Effector memory CD4-positive, alpha-beta T cell (primary cell): ENCODE measurements at places on chromosomes 4 and X.

GRCh38 chrX:134645936-134646543 is 12.2 kb downstream of the PLAC1 start:
- DNase-seq: no peak

DNA sequence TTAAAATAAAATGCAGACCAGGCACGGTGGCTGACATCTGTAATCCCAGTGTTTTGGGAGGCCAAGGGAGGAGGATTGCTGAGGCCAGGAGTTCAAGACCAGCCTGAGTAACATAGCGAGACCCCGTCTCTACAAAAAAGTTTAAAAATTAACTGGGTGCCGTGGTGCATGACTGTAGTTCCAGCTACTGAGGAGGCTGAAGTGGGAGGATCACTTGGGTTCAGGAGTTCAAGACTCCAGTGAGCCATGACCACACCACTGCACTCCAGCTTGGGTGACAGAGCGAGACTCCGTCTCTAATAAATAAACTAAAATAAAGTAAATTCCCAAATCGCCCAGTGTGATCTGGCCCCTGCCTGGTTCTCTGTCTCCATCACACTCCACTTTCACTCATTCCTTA is 43.7 kb downstream of the TENM3 start:
- DNase-seq: no peak

DNA sequence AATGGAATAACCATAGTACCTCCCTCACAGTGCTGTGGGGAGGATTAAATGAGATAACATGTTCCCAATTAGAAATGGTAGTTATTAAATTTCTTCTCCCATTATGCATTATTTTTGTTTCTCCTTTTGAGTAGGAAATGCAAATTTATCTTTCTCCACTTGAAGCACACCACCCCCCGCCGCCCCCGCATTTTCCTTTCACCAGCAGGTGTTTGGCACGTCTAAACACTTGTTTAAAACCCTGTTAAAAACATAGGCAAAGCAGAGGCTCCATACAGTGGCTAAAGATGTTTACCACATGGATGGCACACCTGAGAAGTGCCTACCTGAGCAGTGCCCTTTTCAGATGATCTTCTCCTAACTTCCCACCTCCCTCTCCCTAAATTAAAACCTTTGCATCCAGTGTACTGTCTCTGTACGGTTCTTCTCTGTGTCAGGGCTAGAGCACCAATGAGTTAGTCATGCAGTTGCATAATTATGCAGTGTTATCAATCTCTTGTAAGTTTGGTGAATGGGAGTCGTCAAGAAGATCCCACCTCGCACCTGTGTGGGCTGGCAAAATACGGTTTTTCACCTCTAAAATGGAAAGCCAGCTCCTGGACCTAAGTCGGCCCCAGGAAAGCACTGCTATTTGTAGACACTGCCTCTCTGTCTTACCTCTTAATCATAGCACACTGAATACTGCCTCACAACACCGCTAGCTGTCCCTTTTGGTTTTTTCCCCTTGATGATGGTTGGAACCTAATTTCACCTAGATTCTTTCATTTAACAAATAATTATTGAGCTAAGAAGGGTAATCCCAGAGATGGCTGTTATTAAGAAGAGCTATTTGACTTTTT is 122.0 kb downstream of the CT47B1 start:
- DNase-seq: no peak

DNA sequence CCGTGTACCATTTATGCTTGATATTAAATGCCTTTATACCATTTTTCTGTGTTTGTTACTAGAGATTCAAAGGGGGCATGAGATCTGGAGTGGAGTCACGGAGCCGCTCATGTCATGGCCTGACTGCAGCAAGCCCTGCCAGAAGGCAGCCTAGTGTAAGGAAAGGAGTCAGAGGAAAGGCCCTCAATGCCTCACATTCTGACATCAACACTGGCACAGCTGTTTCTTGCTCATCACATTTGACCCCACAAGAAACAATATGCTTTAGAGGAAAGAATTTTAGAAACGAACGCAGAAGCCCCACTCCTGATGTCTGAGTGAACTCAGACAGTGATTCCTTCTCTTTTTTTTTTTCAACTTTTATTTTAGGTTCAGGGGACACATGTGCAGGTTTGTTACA is 322.4 kb upstream of the CPEB2 start:
- no peak for DNase-seq

DNA sequence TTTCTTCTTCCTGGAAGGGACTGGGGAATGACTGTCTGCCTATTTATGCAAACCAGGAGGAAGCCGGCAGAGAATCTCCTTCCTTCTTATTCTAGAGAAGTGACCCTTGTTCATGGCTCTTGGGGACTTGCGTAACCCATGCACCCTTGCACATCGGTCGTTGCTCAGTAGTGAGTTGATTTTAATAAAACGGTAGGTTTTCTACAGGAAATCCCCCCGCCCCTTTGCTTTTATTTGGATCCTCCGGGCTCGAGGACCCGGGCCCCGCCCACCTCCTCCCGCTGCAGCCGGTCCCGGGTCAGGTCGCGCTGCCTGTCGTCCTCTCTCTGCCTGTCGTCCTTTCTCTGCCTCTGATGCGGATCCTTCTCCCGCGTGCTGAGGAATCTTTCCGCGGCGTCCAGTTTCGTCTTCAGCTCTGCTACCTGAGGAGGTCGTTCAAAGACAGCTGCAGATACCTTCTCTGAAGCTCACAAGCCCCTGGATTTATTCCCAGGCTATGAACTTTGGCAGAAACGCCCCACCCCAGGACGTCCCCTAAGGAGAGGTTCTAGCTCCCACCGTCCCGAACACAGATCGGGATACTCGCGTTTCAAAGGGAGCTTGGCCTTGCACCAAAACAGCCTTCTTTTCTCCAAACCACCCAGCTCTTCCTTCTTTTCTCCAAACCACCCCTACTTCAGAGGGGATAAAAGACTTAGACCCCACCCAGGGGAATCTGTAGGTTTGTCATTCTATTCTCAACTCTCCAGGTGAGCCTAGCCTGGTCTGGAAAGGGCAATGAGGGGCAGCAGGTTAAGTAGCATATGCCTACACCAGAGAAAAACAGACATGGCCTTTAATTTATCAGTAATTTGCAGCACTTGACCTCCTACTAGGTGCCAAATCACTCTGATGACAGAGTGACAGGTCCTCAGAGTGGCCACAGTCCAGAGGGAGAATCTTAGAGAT is 7.0 kb downstream of the TNIP3 start:
- DNase-seq: peak; percentile 13

GRCh38 chr4:67291644-67292043 is 253.7 kb downstream of the CENPC start:
- DNase-seq: no peak

- no peak for DNase-seq
Measured at GRCh38 chr4:169791062-169791461, 33.3 kb upstream of the HPF1 start.
